BJ (cell line): ENCODE measurements at places on chromosomes 13 and 19.
A peak's percentile ranks its signal among the peaks of the same experiment; 100 is the strongest.

GRCh38 chr19:48628486-48629296 lies 8.5 kb downstream of the DBP start:
- no peak for DNase-seq

DNA sequence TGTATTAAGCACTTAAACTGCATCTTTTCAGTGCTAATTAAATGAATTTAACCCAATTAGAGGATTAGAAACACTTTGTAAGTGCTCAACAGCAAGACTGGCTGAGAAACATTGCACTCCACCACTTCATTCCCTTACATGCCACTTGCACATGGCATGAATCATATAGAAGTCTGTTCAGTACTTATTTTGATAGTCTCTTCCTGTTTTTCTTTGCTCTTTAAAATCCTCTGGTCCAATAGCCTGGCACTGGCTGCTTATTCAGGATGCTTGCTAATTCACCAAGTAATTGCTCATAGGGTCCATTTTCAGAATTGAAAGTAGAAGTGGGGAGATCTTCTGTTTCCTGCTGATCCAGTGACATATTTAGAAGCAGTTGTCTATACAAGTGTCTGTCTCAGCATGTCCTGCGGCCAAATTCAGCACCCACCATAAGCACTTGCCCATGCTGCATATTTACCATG lies 900.1 kb downstream of the PCDH9 start:
- DNase-seq, result no peak

DNA sequence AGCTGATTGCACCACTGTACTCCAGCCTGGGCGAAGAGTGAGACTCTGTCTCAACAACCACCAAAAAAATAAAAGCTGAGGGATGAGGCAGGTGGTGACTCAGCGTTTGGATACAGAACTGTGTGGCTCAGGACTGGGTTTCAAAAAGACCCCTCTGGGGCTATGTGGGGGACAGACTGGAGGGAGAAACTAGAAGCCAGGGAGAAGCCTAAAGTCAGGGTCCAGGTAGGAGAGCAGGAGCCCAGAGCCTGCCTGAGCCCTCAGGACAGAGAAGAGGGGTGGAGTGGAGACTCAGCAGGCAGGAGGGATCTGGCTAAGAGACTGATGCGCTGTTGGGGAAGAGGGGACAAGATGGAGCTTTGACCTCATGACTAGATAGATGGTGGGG lies 1.8 kb upstream of the CD37 start:
- DNase-seq, result no peak

GRCh38 chr19:4456476-4456842 lies 1.1 kb downstream of the UBXN6 start:
- no peak for DNase-seq

- DNase-seq, result no peak
These were observed 503.0 kb downstream of the LIG4 start for GRCh38 chr13:107712145-107712860.

GRCh38 chr13:32501064-32501463 lies 37.5 kb downstream of the N4BP2L2 start:
- DNase-seq, result no peak

DNA sequence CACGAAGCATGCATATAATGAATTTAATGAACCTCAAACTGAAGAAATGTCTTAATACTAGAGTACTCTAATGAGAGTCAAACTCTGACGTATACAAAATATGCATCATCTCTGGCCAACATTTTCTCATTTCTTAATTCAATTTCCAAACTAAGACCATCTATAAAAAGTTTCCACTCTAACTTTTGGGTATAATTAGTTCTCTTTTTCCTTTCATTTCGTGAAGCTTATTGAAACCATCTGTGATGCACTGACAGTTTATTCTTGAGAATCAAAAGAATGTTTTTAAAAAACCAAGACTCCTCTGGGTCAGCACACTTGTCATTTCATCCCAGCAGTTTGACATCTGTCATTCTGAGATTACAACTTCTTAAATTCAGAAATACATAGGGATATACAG lies 90.0 kb downstream of the CAB39L start:
- DNase-seq, result peak; percentile 32

- DNase-seq, result no peak
These were observed 35.4 kb upstream of the MAP3K10 start for GRCh38 chr19:40155749-40156265.

GRCh38 chr13:113364311-113364889 lies 470 bp upstream of the GRTP1 start:
- no peak for DNase-seq

GRCh38 chr13:114296902-114297301 lies 15.5 kb downstream of the UPF3A start:
- DNase-seq, result no peak

DNA sequence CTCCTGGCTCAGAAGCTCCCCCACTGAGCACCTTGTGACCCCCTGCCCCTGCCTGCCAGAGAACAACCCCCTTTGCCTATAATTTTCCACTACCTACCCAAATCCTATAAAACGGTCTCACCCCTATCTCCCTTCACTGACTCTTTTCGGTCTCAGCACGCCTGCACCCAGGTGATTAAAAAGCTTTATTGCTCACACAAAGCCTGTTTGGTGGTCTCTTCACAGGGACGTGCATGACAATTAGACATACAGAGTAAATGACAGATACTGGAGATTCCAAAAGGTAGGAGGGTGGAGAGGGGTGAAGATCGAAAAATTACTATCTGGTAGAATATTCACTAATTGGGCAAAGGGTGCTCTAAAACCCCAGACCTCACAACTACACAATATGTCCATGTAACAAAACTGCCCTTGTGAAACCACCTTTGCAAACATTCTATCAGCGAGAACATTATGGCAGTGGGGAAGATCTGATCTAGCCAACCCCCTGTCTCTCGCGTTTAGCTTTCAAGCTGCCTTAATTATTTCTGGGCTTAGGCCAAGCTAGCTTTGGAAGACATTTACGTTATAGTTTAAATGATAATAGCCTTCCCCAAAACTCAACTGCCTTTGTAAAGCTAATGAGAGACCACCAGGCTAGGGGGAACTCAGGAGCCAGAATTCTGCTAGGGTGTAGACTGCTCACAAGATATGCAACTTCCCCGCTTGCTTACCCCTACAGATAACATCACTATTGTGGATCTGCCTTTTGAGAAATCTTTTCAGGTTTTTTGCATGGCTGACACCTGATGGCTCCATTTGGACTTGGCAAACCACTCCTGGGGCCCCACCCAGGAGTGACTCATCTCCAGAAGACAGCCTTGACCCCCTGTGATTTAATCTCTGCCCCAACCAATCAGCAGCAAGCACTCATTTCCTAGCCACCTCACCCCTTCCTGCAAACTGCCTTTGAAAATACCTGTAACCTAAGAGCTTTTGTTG lies 1534.0 kb upstream of the SPRY2 start:
- DNase-seq, result no peak

DNA sequence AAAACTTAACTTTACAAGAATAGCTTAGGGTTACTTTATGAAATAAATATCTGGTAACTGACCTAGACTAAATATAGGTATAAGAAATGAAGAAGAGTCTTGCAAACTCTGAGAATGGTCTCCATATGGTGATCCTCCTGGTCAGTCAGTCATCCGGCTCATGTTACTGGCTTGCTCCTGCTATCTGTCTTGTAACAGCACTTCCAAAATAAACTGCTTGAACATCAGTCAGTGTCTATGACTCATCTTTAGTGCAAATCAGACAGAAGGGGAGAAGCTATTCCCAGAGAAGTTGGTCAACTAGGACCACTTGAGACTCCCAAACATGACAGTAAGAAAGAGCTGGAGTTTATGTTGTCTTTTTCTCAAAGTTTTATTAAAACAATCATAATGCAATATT lies 1550.9 kb downstream of the PCDH9 start:
- no peak for DNase-seq

- DNase-seq, result no peak
These were observed 1.2 kb upstream of the ZNF574 start for GRCh38 chr19:42074513-42075363.

DNA sequence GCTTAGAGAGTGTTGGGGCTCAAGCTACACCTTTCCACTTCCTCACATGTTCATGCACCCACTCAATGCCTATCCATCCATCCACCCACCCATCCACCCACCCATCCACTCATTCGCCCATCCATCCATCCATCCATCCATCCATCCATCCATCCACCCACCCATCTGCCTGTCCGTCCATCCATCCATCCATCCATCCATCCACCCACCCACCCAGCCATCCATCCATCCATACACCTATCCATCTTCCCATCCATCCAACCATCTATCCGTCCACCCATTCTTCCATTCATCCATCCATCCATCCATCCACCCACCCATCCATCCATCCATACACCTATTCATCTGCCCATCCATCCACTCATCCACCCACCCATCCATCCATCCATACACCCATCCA lies 13.1 kb upstream of the HOMER3 start:
- no peak for DNase-seq

DNA sequence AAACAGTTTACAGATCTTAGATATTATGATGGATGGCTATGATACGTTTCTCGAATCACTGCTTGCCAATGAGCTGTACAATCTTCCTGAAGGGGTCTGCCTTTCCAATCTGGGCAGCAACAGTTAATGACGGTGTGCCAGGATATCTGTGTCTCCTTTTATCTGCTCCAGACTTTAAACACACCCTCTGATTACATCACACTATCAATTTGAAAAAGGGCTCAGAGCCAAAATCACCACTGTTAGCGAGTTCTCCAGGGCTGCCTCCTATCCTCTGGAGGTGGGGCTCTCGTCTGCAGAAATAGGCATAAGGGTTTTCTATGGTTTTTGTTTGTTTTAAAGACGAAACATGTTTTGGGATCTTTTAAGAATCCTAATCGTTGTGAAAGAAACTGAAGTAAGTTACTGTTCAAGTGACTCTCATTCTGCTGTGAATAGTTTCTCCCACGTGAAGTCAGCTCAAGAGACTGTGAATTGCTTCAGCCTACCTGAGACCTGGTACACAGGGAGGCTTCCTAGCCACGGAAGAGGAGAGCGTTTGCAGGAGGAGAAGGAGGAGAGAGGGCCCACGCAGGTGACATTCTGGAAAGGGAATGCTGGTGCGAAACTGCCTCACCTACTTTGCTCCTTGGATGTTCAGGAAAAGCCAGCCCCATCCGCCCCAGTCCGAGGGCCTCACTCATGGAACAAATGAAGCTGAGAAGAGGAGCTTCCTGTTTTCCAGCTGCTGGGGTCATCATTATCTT lies 15.2 kb upstream of the GJA3 start:
- no peak for DNase-seq

- no peak for DNase-seq
These were observed 103.7 kb upstream of the USP29 start for GRCh38 chr19:57016076-57016475.

DNA sequence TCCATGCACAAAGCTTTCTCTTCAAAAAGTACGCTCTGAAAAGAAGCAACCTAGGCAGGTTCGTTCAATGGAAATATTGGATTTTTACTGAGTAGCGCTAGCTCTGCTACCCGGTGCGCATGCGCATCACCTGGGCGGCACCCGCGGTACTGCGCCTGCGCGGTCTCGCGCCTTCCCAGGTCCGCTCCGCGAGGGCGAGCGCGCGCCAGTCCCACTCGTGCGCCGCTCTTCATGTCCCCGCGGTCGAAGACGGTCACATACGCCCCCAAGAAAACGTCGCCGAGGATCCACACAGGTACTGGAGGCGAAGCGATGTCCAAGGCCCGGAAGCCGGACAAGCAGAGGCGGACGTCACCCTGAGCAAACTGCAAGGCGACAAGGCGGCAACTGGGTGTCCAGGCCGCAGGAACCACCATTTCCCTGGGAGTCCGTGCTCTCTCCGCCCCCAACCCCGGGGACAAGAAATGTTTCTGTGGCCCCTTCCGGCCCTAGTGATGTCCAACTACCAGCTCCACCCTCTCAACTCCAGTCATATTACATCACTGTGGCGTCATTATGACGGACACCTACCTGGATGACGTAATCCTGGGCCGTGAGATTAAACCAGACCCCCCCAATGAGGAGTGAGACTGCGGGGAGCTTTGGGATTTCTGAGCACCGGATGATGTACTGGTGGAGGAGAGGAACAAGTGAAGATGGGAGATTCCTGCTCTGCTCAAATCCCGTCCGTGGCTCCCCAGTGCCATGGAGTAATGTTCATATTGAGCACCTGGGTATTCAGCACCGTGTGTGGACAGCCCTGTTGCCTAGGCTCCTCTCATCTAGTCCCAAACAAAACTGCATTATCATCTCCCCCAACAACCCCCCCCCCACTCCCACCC lies 4.8 kb upstream of the KCNC3 start:
- DNase-seq, result no peak

GRCh38 chr19:44723299-44723951 lies 24.5 kb downstream of the CEACAM16 start:
- DNase-seq, result no peak

DNA sequence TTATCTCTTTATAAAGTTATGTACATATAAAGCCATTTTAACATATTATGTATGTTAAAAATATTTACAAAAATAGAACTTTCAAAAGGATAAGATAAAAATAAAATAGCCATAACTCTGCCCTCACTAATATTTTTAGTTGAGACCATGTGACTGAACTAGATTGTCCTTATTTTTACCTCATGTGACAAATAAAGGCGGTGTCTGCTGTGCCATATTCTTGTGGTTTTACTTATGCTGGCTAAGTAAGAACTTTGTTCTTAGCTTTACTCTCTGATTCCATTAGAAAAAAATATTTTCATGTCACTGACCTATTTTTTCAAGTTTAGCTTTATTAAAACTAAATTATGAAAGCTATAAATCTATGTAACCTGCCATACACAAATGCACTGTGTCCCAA lies 135.6 kb upstream of the TSC22D1 start:
- no peak for DNase-seq

DNA sequence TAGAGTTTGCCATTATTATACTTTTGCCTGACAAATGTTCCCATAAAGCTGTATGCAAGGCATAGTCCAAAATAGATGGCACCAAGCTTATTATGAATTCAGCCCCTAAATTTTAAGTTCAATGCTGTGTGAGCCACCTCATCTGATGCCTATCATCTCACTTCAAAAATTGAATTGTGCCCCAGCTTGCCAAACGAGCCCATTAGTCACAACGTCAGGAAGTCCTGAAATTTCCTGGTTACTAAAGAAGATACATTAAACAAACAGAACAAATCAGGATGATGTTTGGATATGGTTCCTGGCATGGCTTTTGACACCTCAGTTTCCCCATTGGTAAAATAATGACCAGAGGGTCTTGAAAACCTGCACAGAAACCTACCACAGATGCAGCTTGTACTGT lies 147.5 kb upstream of the SOX21 start:
- no peak for DNase-seq

GRCh38 chr13:114148521-114148855 lies 16.1 kb upstream of the RASA3 start:
- no peak for DNase-seq

DNA sequence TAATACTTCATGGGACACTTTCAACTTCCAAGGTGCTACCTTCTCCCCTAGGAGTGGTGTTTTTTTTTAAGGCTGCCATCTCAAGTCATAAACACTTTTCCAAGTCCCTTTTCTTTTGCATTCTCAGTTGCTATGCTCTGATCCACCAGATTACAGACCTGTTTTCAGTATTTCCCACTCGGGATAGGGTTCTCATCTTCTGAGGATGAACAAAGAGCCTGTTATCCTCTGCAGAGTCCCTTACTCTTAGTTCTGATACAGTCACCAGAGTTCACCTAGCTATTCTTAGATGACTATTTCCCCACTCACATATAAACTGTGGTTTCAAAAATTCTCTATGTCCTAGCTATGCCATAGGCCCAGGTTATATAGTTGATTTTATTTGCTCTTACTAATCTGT lies 15.9 kb downstream of the ZDHHC20 start:
- DNase-seq, result no peak
